Placental epithelial cell (primary cell): ENCODE measurements at places on chromosomes 2 and 18. TPM values are rescaled to one million over a fixed set of nuclear protein-coding genes. Genes with fewer than 3 reads are reported as not detected.

Gene IRS1
- 7.1 and 24.7 TPM in 2 replicates for total RNA-seq

Gene TEX44
- total RNA-seq: not detected in 2 replicates

Gene TXNL4A
- 16.1 and 41.6 TPM in 2 replicates for total RNA-seq

Gene NTSR2
- total RNA-seq: not detected in 2 replicates

Gene DNAJC27
- 3.4 and 6.7 TPM in 2 replicates for total RNA-seq

Gene GFPT1
- total RNA-seq: 34.9 and 47.2 TPM in 2 replicates

Gene COL4A4
- total RNA-seq: 4.7 and 5.3 TPM in 2 replicates

Gene TCF23
- not detected in 2 replicates for total RNA-seq

Gene SERPINB13
- total RNA-seq: not detected in 2 replicates

Gene RFTN2
- not detected in 2 replicates for total RNA-seq

Gene GULP1
- 38.0 and 71.5 TPM in 2 replicates for total RNA-seq

Gene KCNK3
- total RNA-seq: not detected in 2 replicates

Gene PLGLB1
- total RNA-seq: 1.1 and 1.6 TPM in 2 replicates

Gene FAM237A
- total RNA-seq: not detected in 2 replicates
